ENCODE measurements at places on chromosomes 12 and 14. TPM values are rescaled to one million over a fixed set of nuclear protein-coding genes. Genes with fewer than 3 reads are reported as not detected.

- H3K4me1 ChIP-seq, result no peaks in the 10 kb centered on the region
- no peak overlapping the region for H3K27ac ChIP-seq
- H3K27me3 ChIP-seq, result no peaks in the 10 kb centered on the region
- H3K4me3 ChIP-seq, result no peak overlapping the region
Measured at GRCh38 chr12:104942075-104942474, 16.0 kb downstream of the SLC41A2 start.

DNA sequence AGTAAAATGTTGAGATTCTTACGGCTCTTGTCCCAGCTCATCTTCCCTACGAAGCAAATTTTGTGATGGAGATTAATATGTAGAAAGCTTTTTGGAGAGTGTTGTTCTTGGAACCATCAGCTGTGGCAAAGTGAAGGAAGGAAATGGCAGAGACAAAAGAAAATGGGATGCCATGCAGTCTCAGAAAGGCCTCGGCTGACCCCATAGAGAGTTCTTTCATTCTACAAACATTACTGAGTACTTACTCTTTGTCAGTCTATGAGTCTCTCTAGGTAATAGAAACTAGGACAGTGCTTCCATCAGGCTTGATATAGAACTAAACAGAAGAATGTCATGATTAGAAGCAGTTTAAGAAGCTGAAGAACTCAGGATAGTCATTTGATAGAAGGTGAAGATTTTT lies 134.1 kb downstream of the PLEKHA5 start:
- peaks cover 11% of the 10 kb centered on the region for H3K36me3 ChIP-seq
- no peak overlapping the region for H3K27ac ChIP-seq
- H3K4me1 ChIP-seq, result no peaks in the 10 kb centered on the region
- no peaks in the 10 kb centered on the region for H3K27me3 ChIP-seq
- peak; percentile 35 for DNase-seq

DNA sequence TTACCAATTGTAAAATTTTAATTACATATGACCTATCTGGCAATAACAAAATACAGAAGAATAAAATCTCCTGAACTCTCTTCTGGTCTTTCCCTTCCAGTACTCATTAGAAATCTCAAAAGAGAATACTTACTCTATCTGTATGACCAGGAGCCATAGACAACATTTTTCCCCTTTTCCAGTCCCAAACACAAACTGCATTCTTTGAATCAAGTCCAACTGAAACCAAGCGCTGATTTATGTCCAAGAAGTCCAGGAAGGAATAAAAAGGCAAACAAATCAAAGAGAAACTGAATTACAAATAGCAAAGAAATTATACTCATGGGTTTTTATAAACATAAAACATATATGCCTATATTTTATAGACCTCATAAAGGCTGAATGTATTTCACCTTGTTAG lies 46.7 kb downstream of the EML5 start:
- H3K4me3 ChIP-seq, result no peak overlapping the region
- no peaks in the 10 kb centered on the region for H3K4me1 ChIP-seq
- no peaks in the 10 kb centered on the region for H3K27me3 ChIP-seq
- no peak for DNase-seq
- no peaks in the 10 kb centered on the region for H3K36me3 ChIP-seq

DNA sequence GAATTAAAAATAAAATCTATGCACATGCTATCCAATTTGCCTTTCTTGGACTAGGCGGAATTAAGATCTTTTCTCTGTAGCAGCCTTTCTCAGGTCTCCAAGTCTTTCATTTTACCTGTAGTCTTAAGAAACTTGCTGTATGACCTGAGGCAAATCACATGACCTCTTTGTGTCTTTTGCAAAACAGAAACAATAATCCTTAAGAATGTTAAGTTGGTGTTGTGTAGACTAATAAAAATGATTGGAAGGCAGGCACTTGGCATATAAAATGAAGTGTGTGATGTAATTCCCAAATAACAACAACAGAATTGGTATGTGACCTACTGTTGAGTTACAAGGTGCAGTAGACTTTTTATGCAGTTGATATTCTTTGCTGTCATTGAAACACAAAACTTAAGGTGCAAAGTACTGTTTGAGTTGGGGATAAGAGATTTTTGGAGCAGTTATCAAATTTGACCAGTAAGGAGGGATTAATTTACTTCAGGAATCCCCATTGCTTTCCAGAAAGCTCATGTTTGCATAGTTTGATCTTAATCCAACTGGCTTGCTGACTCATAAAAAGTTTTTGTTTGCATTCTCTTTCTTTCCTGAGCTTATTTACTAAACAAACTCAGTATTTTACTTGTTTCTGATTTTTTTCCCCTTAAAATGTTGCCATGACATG lies 51.4 kb downstream of the SUSD6 start:
- no peak overlapping the region for H3K27ac ChIP-seq
- no peaks in the 10 kb centered on the region for H3K27me3 ChIP-seq
- H3K4me1 ChIP-seq, result peaks cover 37% of the 10 kb centered on the region
- H3K36me3 ChIP-seq, result peaks cover 9% of the 10 kb centered on the region

DNA sequence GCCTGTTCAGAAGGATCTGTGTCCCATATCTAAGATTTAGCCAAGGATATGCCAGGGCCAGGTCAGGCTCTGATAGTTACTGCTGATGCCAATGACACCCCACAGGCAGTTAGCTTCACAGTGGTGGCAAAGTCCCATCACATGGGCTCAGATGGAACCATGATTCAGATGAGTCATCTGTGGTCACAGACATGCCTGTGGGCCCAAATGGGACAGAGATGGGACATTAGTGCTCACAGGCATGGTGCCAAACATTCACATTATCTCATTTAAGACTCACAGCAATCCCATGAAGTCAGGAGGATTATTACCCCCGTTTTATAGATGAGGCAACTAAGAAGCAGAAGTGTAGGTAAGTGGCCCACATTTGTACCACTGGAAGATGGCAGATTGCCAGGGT lies 207.8 kb downstream of the DPF3 start:
- peaks cover 12% of the 10 kb centered on the region for H3K4me1 ChIP-seq
- no peaks in the 10 kb centered on the region for H3K36me3 ChIP-seq
- H3K27me3 ChIP-seq, result no peaks in the 10 kb centered on the region
- H3K4me3 ChIP-seq, result no peak overlapping the region
- no peak overlapping the region for H3K27ac ChIP-seq

The KRT2 gene
- total RNA-seq, result not detected

The RAB15 gene
- 4.1 TPM for total RNA-seq

DNA sequence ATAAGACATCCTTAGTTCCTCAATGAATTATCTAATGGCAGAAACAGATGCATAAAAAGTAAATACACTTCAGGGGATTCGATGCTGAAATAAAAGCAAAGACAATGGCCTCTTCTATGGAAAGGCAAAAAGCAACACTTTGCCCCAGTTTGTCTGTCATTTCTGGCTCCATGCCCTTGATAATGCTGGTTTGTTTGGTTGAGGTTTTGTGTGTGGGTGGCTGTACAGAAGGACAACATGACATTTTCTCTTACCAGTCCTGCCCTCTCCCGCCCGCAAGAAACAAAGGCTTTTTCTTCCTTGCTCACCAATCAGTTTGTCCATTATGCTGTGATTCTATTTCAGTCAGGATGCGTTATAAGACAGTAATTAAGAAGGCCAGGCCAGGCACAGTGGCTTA lies 18.1 kb upstream of the WDR89 start:
- no peak for DNase-seq
- H3K4me3 ChIP-seq, result no peak overlapping the region
- no peaks in the 10 kb centered on the region for H3K27me3 ChIP-seq
- H3K36me3 ChIP-seq, result no peaks in the 10 kb centered on the region

DNA sequence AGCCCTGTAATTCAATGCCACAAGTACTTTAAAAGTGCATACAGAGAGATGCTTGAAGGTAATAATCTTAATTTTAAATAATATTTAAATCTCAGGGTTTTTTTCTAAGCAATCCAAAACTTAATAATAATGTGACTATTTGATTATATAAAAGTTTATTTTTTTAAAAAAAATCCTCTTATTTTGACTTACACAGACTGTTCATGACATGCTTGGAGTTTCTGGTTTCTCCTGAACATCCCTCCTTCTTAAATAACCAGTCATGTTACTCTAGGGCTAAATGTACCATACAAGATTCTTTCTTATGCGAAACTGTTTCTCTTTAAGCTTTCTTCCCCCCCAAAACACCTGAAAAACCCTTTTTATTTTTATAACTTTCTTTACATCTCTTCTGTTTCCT lies 58.2 kb upstream of the SLC2A13 start:
- no peak overlapping the region for H3K4me3 ChIP-seq
- DNase-seq, result no peak
- no peak overlapping the region for H3K27ac ChIP-seq
- H3K4me1 ChIP-seq, result no peaks in the 10 kb centered on the region
- H3K36me3 ChIP-seq, result no peaks in the 10 kb centered on the region
- no peaks in the 10 kb centered on the region for H3K27me3 ChIP-seq

GRCh38 chr12:120350576-120351350 lies 18.2 kb downstream of the MSI1 start:
- peaks cover 4% of the 10 kb centered on the region for H3K4me1 ChIP-seq
- H3K4me3 ChIP-seq, result no peak overlapping the region
- no peaks in the 10 kb centered on the region for H3K27me3 ChIP-seq
- no peaks in the 10 kb centered on the region for H3K36me3 ChIP-seq
- DNase-seq, result peak; percentile 31

- no peaks in the 10 kb centered on the region for H3K4me1 ChIP-seq
- H3K36me3 ChIP-seq, result no peaks in the 10 kb centered on the region
- peaks cover 4% of the 10 kb centered on the region for H3K27me3 ChIP-seq
- DNase-seq, result no peak
Measured at GRCh38 chr14:51821822-51822221, 38.6 kb upstream of the GNG2 start.

All from osteoblast (primary cell).